Non-pigmented ciliary epithelial cell (primary cell): ENCODE measurements at places on chromosomes 11 and 22.
A peak's percentile ranks its signal among the peaks of the same experiment; 100 is the strongest.

GRCh38 chr22:46585340-46586122 lies 34.7 kb upstream of the GRAMD4 start:
- no peak for DNase-seq

DNA sequence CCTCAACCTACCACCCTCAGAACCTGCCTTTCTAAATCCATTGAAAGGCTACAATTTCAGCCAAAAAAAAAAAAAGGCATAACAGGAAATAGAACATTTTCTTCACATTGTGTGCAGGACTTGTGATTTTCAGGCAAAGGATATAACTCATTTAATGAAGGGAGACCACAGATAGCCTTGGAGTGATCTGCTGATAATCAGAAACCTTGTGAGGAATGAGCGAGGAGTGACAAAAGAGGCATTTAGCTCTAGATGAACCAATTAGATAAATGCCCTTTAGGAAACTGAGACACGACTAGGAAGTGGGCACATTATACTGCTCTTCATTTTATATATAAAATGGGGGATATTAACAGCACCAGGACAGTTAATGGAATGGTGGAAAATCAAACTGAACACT lies 216.5 kb upstream of the GRIA4 start:
- DNase-seq, result no peak

GRCh38 chr22:21047730-21048129 lies 2.0 kb downstream of the LRRC74B start:
- no peak for DNase-seq

- no peak for DNase-seq
These were observed 6.5 kb downstream of the FAR1 start for GRCh38 chr11:13674799-13675509.

DNA sequence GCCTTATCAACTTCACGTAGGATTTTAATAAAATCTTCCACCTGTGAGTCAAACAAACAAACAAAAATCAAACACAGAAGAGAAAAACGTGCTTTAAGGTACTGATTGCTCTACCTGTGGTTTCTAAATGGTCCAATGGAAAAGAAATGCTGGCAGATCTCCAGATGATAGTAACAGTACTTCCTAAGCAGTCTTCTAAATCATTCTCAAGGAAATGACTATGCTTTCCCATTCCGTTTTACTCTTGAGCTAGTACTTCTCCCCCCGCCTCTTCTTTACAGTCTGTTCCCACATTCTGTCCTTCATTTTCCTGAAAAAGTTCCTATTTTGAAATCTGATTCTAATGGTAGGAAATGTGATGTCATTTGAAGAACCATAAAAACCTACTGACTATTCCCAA lies 25.4 kb downstream of the SAAL1 start:
- DNase-seq, result no peak

GRCh38 chr11:114929351-114930000 lies 251.1 kb downstream of the NXPE2 start:
- DNase-seq, result no peak

- no peak for DNase-seq
These were observed 39.7 kb upstream of the ETS1 start for GRCh38 chr11:128626913-128627665.

DNA sequence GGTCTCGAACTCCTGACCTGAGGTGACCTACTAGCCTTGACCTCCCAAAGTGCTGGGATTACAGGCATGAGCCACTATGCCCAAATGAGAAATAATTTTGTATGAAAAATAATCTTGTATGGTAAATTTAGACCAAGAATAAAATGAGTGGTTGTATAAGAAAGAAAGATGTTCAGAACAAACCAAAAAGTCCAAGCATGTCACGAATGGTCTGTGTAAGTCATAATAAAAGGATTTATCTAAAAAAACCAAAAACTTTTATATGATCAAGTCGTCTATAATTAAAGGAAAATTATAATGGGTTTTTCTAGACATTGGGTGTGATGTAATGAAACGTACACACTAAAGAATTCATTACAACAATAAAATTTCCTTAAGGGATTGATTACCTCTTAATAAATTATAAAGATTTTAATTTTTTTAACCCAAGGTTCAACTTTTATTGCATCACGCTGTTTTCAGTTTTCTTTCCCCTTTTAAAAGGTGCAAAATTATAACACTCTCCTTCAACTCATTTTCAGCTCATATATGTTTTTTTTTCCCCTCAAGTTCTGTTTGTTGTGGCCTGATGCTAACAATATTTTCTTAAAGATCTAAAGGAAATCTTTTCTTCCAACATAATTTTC lies 8.9 kb upstream of the AQP11 start:
- no peak for DNase-seq

- no peak for DNase-seq
These were observed 98.9 kb downstream of the MYO18B start for GRCh38 chr22:25840891-25841290.

- peak; percentile 30 for DNase-seq
These were observed 14.2 kb downstream of the OR52A5 start for GRCh38 chr11:5123802-5124521.

- no peak for DNase-seq
These were observed 27.0 kb downstream of the P4HA3 start for GRCh38 chr11:74284466-74284865.

- no peak for DNase-seq
These were observed 46.2 kb downstream of the P4HA3 start for GRCh38 chr11:74265256-74265655.

DNA sequence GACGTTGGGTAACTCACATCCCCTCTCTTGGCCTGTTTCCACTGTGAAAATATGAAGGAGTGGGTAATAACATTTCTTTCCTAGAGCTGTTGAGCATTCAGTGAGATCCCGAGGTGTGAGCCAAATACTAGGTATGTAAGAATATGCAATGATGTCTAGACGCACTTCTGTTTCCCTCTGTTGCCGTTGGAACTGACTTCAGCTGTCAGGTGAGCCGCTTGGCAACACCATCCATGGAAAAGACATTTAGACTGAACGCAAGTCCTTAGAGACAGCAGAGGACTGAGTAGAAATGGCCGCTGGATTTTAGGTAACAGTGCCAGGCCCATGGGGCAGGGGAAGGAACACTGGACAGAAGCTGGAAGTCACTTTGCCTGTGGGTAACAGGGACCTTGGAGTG lies 29.5 kb upstream of the SHANK2 start:
- no peak for DNase-seq

GRCh38 chr11:105609341-105609781 lies 512 bp upstream of the GRIA4 start:
- no peak for DNase-seq

GRCh38 chr11:77993902-77994301 lies 566 bp downstream of the INTS4 start:
- no peak for DNase-seq

DNA sequence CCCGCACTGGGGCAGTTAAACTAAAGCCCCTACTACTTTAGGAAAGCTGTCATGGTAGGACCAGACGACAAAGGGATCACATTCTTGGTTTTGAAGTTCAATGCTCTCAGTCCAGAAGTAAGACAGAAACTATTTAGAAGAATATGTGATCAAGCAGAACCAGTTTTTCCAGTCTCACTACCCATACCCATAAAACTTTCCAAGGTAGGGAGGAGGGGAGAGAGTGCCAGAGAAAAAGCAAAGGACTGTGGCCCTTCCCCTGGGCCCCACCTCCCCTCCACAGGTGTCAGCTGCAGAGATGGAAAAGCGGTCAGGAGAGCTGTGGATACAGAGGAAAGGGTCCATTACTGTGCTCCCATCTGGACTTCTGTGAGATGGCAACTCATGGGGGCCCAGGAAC lies 587.1 kb downstream of the SOX6 start:
- DNase-seq, result no peak

GRCh38 chr22:17443405-17444203 lies 74.3 kb downstream of the CECR2 start:
- DNase-seq, result no peak

DNA sequence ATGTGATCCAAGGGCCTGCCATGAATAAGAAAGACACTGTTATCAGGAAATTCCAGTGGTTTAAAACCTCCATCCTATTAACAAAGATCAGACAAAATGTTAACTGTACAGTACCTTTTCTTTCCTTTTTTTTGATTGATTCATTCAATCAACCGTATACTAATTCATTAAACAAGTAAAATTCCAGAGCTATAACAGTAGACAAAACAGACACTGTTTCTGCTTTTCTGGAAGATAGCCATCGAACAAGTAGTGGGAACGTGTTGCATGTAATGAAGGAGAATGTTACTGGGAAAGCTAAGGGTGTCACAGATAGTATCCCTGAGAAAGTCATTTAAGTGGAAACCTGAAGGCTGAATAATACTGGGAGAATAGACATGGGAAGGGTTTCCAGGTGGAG lies 73.7 kb upstream of the ALKBH3 start:
- no peak for DNase-seq

GRCh38 chr11:8357505-8357888 lies 93.8 kb upstream of the LMO1 start:
- no peak for DNase-seq

DNA sequence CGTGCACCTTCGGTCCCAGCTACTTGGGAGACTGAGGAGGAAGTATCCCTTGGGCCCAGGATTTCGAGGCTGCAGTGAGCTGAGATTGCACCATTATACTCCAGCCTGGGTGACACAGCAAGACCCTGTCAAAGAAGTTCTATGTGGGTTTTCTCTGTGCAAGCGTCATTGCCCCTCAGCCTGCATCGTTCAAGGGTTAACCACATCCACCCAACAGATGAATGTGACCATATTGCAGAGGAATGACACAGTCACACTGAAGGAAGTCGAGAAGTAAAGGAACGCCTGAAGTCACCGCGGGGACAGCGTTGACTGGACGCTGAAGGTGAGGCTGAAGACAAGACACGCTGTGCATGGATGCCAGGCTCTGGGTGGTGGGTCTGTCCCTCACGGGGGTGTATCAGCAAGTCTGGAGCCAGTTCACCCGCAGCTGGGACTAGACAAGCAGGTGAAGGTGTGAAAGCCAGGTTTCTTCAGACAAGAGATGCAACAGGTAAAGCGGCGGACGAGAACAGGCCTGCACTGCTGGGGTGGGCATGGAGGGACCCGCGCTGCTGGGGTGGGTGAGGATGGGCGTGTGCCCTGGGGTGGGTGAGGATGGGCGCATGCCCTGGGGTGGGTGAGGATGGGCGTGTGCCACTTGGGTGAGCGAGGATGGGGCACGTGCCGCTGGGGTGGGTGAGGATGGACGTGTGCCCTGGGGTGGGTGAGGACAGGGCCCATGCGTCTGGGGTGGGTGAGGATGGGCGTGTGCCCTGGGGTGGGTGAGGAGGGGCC lies 36.5 kb upstream of the TOLLIP start:
- DNase-seq, result no peak

DNA sequence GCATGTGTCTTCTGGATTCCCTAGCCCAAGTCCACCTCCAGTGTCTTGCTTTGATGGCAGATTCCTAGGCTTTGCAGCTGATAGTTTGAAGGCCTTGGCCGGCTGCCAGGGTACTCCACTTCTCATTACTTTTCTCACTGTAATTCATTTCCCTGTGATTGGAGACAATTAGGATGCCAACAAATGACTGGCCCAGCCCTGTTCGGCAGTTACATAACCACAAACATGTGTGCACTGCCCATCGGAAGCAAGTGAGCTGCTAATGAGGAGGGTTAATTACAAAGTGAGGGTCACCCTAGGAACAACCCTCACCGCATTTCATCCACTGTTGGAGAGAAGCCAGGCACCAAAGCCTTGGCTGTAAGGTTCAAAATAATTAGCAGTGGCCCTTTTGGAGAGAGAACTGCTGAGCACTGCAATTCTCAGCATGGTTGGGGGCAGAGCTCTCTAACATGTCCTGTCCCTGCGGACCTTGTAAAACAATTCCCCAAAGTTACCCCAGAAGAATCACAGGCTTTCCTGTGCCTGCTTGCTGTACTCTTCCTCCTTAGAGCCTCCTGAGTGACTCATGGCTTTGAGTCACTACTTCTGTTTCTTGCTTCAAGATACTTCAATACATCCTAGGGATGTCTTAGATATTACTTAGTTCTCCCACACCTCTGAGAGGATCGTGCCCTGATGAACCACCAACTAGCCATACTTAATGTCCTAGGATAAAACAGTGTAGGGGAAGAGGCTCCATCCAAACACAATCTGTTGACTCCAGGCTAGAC lies 109.7 kb upstream of the GALNT18 start:
- DNase-seq, result peak; percentile 31

- DNase-seq, result no peak
These were observed 15.9 kb upstream of the P2RY2 start for GRCh38 chr11:73201888-73202780.

DNA sequence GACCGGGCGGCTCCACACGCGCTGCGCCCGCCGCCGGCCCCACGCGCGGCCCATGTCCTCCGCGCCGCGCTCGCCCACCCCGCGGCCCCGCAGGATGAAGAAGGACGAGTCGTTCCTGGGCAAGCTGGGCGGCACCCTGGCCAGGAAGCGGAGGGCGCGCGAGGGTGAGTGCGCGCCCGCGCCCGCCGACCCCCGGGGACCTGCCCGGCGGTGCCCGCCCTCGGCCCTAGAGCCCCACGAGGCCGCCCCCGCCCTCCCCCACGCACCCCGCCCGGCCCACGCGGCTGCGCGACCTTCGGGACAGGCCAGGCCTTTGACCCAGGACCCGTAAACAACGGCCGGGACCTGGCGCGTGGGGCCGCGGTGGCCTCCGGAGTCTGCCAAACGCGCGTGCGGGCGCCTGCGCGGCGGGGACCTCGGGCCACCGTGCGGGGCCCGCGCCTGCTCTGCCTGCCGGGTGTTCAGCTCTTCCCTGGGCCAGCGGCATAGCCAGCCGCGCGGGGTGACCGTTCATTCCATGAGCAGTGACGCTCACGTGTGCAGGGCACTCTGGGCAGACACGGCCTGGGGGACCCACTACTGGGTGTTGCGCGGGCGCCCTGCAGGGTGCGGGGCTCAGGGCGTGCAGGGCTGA lies at the start of gene PARVB:
TSS of gene PARVB (plus strand) at position 15 of the 634 bp plus-strand sequence. CDS start at position 53, 38 bp downstream.
- DNase-seq, result no peak

DNA sequence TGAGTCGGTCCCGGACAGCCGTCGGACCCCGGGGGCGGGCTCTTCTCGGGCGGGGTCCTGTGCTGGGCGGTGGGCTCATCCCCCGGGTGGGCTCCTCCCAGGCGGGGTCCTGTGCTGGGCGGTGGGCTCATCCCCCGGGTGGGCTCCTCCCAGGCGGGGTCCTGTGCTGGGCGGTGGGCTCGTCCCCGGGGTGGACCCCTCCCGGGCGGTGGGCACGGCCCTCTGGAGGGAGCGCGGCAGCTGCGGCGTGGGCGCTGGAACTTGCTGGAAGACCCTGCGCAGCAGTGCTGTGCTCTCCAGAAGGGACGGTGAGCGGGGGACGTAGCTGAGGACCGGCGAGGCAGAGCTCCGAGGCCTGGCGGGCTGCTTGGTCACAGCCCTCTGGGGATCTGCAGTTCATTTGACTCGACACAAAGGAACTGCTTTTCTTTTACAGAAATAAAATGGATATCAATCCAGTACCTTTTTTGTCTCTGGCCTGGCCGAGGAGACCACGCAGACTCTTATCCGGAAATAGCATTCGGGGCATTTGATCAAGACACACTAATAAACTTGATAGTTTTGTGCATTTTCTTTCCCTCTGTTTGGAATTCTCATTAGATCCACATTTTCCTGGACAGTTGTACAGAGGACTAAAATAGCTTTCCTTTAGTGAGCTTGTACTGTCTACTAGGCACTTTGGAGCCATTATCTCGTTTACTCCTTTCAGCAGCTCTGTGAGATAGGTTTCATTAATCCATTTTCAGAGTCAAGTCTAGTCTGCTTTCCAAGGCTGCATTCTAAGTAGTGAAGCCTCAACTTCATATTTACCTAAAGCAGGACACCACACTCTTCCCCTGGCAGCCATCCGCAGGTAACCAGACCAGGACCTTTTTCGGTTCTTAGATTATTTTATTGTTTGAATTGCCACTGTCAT lies 812 bp downstream of the JAM3 start:
- no peak for DNase-seq
